Dermis lymphatic vessel endothelial cell (primary cell): ENCODE measurements at places on chromosomes 16 and 17. TPM values are rescaled to one million over a fixed set of nuclear protein-coding genes. Genes with fewer than 3 reads are reported as not detected.

The SLC9A5 gene
- total RNA-seq: 0.33 and 0.34 TPM in 2 replicates

The ABCC3 gene
- total RNA-seq: 0.11 and 0.52 TPM in 2 replicates

The PRAC2 gene
- not detected in 2 replicates for total RNA-seq

The TOP2A gene
- total RNA-seq: 16.1 and 20.0 TPM in 2 replicates

The FN3KRP gene
- 16.6 and 17.5 TPM in 2 replicates for total RNA-seq

The C17orf67 gene
- 3.1 and 6.0 TPM in 2 replicates for total RNA-seq

The CCDC102A gene
- total RNA-seq: 8.0 and 9.7 TPM in 2 replicates

The RAP1GAP2 gene
- 0.60 and 1.3 TPM in 2 replicates for total RNA-seq

The TRPV2 gene
- 9.3 and 28.2 TPM in 2 replicates for total RNA-seq

The ITGB4 gene
- 25.7 and 65.7 TPM in 2 replicates for total RNA-seq

The KRTAP9-4 gene
- not detected in 2 replicates for total RNA-seq

The CCDC78 gene
- total RNA-seq: 0.22 and 0.34 TPM in 2 replicates
